ENCODE measurements at places on chromosomes 13 and 19.

GRCh38 chr19:49056101-49056901, 1.2 kb downstream of the CGB7 start:
- peak; percentile 63 for DNase-seq

DNA sequence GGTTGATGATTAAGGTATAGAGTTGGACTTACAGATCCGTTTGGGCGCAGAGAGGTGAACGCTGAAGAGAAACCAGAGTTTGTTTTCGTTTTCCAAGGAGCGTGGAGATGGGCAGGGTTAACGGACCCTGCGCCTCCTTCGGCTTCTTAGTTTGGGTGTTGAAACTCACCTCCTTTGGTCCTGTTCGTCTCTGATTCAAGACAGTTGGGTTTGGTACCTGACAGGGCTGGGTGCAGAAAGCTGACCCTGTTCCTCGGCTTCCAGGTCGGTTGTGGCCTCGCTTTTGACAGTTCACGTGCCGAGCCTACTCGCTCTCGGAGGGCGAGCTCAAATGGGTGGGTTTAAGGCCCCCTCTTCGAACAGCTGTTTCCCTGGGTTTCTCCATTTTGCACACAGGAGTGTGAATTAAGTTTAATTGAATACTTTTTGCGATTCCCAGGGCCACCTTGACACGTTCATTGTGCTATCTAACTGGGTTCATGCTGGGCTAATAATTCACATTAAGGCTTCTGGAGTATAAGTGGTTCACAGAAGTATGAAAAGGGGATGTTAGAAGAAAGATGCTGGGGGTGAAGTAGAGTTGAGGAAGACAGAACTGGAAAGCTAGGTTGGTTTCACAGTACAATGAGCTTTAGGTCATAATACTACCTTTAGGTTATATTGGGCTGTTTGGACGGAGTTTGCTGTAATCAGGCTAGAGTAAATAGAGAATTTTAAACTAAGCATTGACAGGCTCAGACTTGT, 638 bp downstream of the USPL1 start:
- DNase-seq: peak; percentile 20

GRCh38 chr19:43148233-43148632, 38.1 kb downstream of the PSG5 start:
- DNase-seq: peak; percentile 87

DNA sequence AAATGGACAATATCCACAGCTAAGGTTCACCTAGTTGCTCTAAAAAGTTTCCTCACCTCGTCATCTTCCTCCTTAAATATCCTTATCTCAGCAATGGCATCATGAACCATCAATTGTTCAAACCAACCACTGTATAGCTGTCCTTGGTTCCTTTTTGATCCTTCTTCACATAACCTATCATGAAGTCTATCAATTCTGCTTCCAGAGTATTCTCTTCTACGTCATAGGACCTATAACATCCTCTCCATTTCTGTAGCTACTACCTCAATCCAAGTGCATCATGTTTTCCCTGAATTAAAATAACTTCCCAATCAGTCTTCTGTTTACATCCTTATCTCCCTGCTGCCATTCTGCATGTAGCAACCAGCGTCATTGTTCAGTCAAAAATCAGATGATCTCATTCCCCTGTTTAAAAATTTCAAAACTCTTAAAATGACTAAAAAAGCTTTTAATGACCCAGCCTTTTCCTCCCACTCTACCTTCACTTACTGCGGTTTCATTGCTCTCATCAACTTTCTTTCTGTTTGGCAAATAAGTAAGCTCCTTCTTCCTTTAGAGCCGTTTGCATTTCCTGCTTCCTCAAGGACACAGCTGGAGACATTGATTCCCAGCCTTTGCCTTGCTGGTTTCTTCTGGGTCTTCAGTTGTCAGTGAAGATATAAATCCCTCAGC, 223.9 kb upstream of the MIR17HG start:
- no peak for DNase-seq

GRCh38 chr13:24693862-24694471, 13.8 kb downstream of the ATP12A start:
- peak; percentile 57 for DNase-seq

GRCh38 chr13:29566206-29566605, 29.3 kb downstream of the SLC7A1 start:
- DNase-seq: no peak

GRCh38 chr19:4983346-4984105, 14.6 kb downstream of the KDM4B start:
- DNase-seq: no peak

- DNase-seq: peak; percentile 92
Observed at GRCh38 chr19:1269478-1270212, 513 bp downstream of the CIRBP start.

GRCh38 chr19:44947041-44947581, 1.3 kb downstream of the APOC2 start:
- DNase-seq: no peak

GRCh38 chr13:66933994-66934393, 296.1 kb downstream of the PCDH9 start:
- DNase-seq: peak; percentile 27

GRCh38 chr19:55232286-55232602, 3.7 kb upstream of the TMEM86B start:
- no peak for DNase-seq

- DNase-seq: peak; percentile 35
Observed at GRCh38 chr13:36917311-36917710, 2.7 kb downstream of the SMAD9 start.

- DNase-seq: no peak
Observed at GRCh38 chr19:9037400-9038062, 27.3 kb upstream of the MUC16 start.

- DNase-seq: peak; percentile 92
Observed at GRCh38 chr19:3343619-3344502, 22.5 kb upstream of the NFIC start.

GRCh38 chr19:31535691-31536460, 186.6 kb upstream of the TSHZ3 start:
- no peak for DNase-seq

- no peak for DNase-seq
Observed at GRCh38 chr13:25686831-25687470, 315.2 kb downstream of the ATP8A2 start.

DNA sequence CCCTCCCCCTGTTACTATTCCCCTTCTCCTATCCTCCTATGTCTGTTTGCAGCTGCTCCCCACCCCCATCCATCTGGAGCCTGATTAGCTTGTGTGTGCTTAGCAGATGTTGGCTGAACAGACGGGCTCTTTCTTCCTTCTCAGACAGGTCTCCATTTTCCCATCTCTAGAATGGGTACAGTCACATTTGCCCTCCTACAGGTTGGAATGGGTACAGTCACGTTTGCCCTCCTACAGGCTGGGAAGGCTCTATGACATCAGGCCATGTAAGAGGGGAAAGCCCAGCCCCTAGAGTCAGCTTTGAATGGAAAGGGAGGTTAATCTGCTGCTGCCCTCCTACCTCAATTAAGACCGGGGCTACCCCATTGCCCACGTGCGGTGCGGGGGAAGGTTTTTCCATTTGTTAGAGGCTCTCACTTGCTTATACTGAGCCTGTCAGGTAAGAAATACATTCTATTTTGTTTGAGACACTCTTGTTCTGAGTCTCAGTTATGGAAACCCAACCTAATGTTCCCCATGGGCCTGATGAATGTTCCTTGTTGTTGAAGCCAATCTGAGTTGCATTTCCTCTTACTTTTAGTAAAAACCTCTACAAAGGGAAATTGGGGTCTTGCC, 2.2 kb upstream of the CLEC17A start:
- no peak for DNase-seq

GRCh38 chr19:35740108-35740422, 2.2 kb downstream of the IGFLR1 start:
- DNase-seq: no peak

- no peak for DNase-seq
Observed at GRCh38 chr19:14056069-14056666, 5.7 kb downstream of the PALM3 start.

DNA sequence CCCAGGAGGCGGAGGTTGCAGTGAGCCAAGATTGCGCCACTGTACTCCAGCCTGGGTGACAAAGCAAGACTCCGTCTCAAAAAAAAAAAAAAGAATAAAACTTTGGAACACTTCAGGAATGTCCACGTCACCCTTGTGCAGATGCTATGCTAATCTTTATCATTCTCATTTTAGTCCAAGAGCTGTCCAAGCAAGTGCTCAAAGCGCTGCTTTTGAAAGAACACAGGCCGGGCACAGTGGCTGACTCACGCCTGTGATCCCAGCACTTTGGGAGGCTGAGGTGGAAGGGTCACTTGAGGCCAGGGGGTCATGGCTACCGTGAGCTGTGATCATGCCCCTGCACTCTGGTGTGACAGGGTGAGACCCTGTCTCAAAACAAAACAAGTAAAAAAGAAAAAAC, 11.1 kb upstream of the UQCR11 start:
- peak; percentile 27 for DNase-seq

DNA sequence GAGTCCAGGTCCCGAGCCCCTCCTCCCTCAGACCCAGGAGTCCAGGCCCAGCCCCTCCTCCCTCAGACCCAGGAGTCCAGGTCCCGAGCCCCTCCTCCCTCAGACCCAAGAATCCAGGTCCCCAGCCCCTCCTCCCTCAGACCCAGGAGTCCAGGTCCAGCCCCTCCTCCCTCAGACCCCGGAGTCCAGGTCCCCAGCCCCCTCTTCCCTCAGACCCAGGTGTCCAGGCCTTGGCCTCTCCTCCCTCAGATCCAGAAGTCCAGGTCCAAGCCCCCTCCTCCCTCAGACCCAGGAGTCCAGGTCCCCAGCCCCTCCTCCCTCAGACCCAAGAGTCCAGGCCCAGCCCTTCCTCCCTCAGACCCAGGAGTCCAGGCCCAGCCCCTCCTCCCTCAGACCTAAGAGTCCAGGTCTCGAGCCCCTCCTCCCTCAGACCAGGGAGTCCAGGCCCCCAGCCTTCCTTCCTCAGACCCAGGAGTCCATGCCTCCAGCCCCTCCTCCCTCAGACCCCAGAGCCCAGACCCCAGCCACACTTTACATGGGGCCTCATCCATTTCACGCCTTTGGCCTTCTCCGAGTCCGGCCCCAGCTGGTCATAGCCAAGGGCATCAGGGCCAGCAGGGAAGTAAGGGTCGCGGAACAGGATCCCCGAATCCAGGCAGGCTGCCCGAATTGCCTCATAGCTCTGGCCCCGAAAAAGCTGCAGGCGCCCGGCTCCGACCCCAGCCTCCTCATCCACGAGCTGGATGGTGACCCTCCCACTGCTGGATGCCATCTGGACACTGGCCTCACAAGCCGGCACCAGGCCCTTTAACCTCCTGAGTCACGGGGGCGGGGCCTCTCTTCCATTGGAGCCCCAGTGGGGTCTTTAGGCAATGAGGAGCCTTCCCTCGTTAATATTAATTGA, 628 bp downstream of the CAPN12 start:
- peak; percentile 5 for DNase-seq

- no peak for DNase-seq
Observed at GRCh38 chr13:112813552-112813951, 123.7 kb downstream of the ATP11A start.

DNA sequence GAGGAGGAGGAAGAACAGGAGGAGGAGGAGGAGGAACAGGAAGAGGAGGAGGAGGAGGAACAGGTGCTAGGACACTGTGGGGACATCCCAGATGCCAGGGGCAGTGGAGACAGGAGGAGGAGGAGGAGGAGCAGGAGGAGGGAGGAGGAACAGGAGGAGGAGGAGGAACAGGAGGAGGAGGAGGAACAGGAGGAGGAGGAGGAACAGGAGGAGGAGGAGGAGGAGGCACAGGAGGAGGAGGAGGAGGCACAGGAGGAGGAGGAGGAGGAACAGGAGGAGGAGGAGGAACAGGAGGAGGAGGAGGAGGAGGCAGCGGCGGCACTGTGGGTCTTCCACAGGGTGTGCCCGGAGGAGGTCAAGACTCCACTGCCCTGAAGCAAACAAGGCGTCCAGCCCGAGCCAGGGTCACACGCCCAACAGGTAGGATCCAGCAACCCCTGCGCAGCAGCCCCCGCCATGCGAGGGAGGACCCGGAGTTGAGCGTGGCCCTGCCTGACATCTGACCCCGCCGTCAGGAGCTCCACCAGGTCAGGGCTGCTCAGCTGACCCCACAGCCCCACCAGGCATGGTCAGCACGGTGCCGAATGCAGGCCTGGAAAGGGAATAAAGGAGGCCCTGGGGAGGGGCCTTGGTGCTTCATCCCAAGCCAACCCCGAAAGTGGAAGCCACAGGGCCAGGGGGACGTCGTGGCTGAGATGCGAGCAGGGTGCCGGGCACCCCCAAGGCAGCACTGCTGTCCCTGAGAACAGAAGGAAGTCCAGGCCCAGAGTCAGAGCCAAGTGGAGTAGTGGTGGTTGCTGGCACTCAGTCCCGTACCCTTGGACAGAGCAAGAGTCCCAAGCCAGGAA, 9.2 kb downstream of the SBNO2 start:
- no peak for DNase-seq

- DNase-seq: no peak
Observed at GRCh38 chr13:59332966-59333365, 830.8 kb downstream of the DIAPH3 start.

GRCh38 chr19:33688171-33688992, 66.6 kb downstream of the CHST8 start:
- DNase-seq: no peak

GRCh38 chr13:100694722-100695508, 20.3 kb upstream of the TMTC4 start:
- DNase-seq: peak; percentile 58

DNA sequence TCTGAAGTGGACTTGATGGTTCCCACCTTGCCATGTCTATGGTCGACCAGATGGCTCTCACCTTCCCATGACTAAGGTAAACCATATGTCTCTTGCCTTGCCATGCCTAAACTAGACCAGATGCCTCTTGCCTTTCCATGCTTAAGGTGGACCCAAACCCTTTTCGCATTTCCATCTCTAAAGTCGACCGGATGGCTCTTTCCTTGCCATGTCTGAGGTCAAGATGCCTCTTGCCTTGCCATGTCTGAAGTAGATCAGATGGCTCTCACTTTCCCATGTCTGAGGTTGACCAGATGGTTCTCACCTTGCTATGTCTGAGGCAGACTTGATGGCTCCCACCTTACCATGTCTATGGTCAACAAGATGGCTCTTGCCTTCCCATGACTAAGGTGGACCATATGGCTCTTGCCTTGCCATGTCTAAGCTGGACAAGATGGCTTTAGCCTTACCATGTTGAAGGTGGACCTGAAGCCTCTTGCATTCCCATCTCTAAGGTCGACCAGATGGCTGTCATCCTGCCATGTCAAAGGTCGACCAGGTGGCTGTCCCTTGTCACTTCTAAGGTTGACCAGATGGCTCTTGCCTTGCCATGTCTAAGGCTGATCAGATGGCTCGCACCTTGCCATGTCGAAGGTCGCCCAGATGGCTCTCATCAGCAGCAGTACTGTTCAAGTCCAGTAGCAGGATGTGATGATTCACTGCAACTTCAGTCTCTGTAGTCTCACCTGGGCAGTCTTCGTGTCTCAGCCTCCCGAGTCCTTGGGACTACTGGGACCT, 1439.4 kb downstream of the UQCRFS1 start:
- DNase-seq: no peak

DNA sequence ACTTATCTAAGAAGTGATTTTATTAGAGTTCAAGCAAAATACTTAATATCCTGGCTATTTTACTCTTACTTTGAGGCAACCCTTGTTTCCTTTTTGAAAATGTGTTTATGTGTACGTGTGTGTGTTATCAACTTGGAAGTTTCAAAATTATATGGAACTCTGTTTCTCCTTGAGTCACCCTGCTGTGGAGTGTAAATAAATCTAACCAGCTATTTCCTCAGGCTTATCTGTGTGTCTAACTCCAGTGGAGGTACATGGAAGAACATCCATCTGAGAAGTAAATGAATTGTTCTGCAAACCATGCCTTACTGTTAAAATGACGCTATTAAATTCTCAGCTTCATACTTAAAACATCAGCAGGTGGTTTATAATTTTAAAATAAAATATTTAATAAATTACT, 583.4 kb upstream of the SLITRK5 start:
- DNase-seq: no peak

Measured in EH (cell line).